ENCODE measurements at places on chromosomes 1 and 21.
A peak's percentile ranks its signal among the peaks of the same experiment; 100 is the strongest.

GRCh38 chr1:175314300-175314699, 121.7 kb upstream of the KIAA0040 start:
- DNase-seq, result no peak

DNA sequence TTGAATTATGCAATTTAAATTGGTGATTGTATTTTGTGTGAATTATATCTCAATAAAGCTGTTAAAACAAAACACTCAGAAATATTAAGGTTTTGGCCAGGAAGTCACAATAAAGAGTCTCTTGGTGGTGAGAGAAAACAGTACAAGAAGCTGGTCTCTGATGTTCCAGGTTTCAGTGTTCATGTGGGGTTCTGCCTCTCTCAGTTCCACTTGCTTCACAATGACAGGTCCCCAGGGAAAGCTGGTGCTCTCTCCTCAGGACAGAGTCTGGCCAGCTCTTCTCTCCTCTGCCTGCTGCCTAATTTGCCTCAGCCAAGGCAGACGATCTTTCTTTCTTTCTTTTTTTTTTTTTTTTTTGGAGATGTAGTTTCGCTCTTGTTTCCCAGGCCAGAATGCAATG, 342.9 kb upstream of the PLXNA2 start:
- DNase-seq, result no peak

GRCh38 chr1:59057211-59057694, 239.6 kb upstream of the FGGY start:
- peak; percentile 99 for DNase-seq

GRCh38 chr1:175000697-175001187, 995 bp downstream of the CACYBP start:
- DNase-seq, result peak; percentile 43

GRCh38 chr1:232600424-232601258, 29.3 kb downstream of the SIPA1L2 start:
- DNase-seq, result no peak

DNA sequence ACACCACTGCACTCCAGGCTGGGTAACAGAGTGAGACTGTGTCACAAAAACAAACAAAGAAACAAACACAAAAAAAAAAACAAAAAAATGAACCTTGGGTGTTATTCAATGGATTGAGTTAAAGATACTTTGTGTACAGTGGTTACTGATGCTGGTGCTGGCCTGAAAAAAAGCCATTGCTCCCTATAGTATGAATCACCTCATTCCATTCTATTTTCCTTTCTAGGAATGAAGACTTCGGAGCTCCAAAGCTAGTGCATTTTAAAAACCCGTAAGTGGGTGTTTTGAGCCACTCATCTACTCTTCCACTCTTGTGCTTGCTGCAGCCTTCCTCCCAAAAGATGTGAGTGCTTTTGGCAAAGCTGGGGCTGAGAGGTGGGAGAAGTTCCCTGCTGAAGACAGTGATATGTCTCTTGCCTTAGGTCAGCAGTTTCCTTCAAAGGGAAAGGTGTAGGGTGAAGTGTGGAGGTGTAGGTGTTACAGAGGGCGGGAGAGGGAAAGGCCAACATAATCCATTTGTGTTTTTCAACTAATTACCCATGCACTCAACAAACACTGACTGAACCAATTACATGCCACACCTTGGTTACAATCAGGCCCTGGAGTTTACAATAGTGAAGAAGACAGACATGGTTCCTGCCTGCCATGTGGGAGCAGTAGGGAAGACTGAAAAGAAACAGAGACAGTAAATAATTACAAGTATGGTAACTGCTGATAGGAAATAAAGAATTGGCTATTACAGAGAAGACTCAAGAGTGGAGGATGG, 55.0 kb upstream of the SERBP1 start:
- DNase-seq, result no peak

DNA sequence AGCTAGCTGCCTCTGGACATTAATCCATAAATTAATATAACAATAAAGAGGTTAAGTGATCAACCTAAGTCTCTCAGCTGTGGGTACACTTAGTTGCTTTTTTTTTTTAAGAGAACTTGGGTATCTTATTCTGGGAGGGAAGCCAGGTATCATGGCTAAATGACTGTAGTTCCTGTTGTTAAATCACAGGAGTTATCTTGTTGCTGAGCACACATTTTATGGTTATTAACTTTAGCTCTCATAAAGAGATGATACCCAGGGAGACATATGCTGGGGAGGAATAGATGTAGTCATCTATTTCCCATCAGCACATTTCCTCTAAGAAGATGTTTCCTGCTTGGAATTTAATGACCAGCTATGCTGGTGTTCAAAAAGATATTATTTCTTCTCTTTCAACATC, 227.8 kb downstream of the PTGER3 start:
- DNase-seq, result no peak

- no peak for DNase-seq
These were observed 1.9 kb downstream of the ANKRD34A start for GRCh38 chr1:145962157-145963102.

DNA sequence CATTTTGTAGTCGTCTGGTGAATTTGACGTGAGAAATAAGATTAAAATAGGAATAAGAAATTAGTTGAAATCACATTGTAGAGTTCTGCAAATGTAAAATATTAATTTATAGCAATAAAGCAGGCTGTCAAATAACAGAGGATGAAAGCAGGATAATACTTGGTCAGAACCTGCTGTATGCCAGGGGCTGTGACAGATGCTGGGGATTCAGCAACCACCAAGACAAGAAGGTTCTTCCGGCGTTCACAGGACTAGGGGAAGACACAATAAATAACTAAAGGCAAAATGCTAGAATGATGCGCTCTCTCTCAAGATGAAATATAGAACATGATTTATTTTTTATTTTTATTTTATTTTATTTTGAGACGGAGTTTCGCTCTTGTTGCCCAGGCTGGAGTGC, 6.8 kb upstream of the PARK7 start:
- DNase-seq, result no peak

DNA sequence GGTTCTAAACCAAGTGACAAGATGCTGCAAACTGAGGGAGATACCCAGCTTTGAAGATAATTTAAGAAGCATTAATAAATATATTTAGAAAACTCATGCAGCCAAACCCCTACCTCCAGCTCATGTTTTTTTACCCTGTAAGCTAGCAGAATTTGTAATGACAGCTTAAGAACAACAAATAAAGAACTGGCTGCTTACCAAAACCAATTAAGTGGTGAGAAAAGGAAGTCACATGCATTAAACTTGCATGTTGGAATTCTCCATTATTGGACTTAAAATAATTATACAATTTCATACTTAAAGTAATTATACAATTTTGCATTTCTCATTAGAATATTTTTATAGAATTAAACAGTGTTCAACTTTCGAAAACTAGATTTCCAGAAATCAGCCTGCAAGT, 75.6 kb upstream of the CNIH3 start:
- DNase-seq, result no peak

- no peak for DNase-seq
These were observed 432 bp upstream of the SIM2 start for GRCh38 chr21:36698385-36698980.

GRCh38 chr1:228082918-228083870, 686 bp downstream of the ARF1 start:
- peak; percentile 52 for DNase-seq

DNA sequence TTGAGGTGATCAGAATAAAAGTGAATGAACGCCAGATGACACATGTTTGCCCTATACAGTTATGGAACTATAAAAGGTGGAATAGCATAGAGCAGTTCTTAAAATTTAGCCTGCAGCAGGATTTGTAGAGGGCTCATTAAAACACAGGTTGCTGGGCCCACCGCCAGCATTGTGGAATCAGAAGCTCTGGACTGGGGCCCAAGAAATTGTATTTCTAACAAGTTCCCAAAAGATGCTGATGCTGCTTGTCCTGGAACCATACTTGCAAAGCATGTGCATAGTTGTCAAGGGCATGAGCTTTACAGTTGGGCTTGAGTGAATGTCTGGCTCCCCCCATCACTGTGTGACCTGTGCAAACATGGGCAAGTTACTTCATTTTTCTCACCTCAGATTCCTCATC, 37.5 kb upstream of the LRRC53 start:
- no peak for DNase-seq

GRCh38 chr21:28856588-28857250, 136.0 kb downstream of the LTN1 start:
- peak; percentile 11 for DNase-seq

DNA sequence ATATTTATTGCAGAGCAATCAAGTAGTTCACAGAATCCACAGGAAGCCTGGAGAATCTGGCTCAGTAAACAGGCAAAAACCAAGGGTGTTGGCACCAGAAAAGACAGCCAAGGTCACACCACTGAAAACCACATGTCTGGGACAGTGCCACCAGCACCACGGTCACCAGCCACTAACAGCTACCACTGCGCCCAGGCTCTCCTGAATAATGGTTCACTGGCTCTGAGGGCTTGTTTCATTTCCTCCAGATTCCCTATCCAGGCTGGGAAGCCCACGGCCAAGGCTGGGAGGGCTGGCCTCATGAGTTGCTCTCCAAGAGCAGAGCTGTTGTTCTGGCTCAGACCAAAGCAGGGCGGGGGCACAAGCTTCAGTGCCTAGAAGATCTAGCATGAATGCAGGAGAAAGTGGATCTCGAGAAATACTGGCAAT, 54.5 kb upstream of the PTGFRN start:
- DNase-seq, result peak; percentile 61

GRCh38 chr1:226662642-226663326, 76.3 kb downstream of the ITPKB start:
- peak; percentile 97 for DNase-seq

GRCh38 chr1:198340139-198340538, 183.3 kb downstream of the NEK7 start:
- no peak for DNase-seq

DNA sequence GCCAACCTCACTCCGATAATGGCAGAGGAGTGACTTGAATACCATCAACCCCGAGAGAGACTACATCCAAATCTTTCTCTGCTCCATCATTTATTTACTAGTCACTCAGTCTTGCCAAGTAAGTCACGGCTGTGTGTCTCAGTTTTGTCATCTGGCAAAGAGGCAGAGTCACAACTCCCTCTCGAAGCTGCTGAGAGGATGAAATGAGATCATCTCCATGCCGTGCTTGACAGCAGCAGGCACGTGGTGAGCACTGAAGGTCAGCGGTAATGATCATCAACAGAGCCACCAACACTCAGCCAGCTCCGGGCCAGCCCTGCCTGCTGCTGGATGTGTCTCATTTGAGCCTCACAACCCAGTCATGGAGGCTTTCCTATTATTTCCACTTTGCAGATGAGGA, 19.9 kb downstream of the ALDH4A1 start:
- peak; percentile 29 for DNase-seq

- no peak for DNase-seq
These were observed 1.3 kb upstream of the LIN28A start for GRCh38 chr1:26409191-26409807.

GRCh38 chr1:20312818-20313217, 22.1 kb downstream of the VWA5B1 start:
- DNase-seq, result no peak

DNA sequence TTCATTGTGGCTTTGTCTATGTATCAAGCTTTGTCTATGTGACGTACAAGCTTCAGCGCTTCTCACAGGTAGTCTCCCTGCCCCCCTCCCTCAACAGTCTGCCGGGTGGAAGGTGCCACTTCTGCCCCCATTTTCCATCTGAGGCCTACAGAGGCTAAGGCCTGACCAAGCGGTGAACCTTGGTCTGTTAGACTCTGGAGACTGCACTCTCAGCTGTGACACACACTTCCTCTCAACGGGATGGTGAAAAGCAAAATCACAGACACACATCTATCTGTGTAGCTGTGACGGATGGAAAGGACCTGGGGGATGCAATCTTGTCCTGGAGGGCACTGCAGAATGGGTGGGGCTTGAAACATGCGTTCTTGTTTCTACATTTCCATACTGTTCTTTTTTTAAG, 152.9 kb upstream of the EDN2 start:
- no peak for DNase-seq

GRCh38 chr1:221118176-221118937, 239.1 kb downstream of the HLX start:
- no peak for DNase-seq

DNA sequence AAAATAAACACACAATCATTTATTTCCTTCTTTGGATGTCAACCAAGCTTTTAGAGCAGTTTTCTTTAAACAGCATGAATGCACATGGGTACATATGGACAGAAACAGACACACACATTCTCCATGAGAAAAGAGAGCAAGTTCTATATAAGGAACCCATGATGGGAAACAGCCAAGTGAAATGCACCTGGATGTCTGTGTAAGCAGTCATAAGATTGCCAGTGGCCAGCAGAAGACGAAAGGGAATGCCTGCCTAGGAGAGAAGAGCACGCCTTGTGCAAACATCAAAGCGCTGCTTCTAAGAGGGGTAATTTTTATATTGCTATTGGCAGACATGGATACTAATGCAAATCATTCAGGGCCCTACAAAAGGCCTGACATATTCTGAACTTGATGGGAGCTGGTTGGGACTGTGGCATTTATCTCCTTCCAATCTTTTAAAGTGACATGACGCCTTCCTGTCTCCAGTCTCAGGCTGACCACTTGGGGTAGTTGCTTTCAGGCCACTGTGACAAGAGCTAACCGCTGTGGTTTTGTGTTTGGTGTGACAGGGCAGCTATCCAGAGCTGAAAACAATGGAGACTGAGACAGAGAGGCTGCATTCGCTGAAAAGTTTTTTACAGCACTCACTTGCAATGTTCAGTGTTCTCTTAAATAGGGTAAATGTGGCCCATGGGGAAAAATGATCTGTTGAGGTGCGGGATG, 75.0 kb upstream of the DPT start:
- DNase-seq, result no peak

- DNase-seq, result peak; percentile 58
These were observed 670.5 kb downstream of the KIF26B start for GRCh38 chr1:245825128-245825901.

DNA sequence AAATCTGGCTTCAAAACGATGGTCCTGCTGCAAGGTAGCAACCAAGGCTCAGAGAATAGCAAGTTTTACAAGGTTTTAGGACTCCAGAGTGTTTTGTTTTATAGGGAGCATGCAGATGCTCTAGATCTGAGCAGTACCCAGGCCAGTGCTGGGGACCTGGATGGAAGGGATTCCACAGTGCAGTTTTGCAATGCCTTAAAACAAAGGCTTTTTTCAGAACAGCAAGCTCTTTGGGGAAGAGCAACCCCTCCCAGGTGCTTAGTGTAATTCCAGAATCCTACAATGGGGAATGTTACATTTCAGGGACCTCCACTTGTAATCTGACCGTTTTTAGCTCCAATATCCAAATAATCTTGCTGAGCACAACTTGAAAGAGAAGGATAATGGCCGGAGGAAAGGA, 6.7 kb downstream of the ROR1 start:
- no peak for DNase-seq

GRCh38 chr1:208851366-208851765, 607.2 kb upstream of the PLXNA2 start:
- DNase-seq, result no peak

- no peak for DNase-seq
These were observed 81.6 kb upstream of the IVNS1ABP start for GRCh38 chr1:185398599-185398998.

DNA sequence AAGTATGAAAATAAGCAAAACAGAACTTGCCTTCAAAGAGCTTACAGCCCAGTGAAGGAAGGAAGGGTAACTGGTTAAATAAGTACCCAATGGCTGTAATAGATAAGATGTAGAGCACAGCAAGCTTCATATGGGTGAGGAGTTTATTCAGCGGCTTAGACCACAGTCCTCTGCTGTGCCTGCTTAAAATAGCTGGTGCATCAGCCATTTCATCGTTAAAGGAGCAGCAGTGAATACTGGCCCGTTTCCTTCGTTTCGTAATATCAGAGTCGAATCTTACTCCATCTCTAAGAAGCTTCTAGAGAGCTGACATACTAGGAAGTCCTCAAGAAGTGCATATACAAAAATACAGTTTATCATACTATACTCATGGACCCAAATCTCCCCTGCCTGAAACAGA, 286.5 kb downstream of the NFIA start:
- DNase-seq, result no peak
